Colonic mucosa (tissue), 4 donors: ENCODE measurements at places on chromosomes 12 and 14. TPM values are rescaled to one million over a fixed set of nuclear protein-coding genes. Genes with fewer than 3 reads are reported as not detected.

SERPINA5 gene
- 0.61 TPM for total RNA-seq

- H3K4me1 ChIP-seq, result no peaks in the 10 kb centered on the region
- no peak for DNase-seq
- H3K4me3 ChIP-seq, result no peak overlapping the region
- H3K36me3 ChIP-seq, result no peaks in the 10 kb centered on the region
- no peaks in the 10 kb centered on the region for H3K27me3 ChIP-seq
These were observed 98.0 kb upstream of the RTL1 start for GRCh38 chr14:101001311-101002069.

GRCh38 chr12:110705309-110705708 lies 16.4 kb upstream of the HVCN1 start:
- DNase-seq, result no peak
- no peaks in the 10 kb centered on the region for H3K27me3 ChIP-seq
- no peaks in the 10 kb centered on the region for H3K36me3 ChIP-seq
- no peaks in the 10 kb centered on the region for H3K4me1 ChIP-seq
- H3K4me3 ChIP-seq, result no peak overlapping the region

SPIC gene
- not detected for total RNA-seq

DNA sequence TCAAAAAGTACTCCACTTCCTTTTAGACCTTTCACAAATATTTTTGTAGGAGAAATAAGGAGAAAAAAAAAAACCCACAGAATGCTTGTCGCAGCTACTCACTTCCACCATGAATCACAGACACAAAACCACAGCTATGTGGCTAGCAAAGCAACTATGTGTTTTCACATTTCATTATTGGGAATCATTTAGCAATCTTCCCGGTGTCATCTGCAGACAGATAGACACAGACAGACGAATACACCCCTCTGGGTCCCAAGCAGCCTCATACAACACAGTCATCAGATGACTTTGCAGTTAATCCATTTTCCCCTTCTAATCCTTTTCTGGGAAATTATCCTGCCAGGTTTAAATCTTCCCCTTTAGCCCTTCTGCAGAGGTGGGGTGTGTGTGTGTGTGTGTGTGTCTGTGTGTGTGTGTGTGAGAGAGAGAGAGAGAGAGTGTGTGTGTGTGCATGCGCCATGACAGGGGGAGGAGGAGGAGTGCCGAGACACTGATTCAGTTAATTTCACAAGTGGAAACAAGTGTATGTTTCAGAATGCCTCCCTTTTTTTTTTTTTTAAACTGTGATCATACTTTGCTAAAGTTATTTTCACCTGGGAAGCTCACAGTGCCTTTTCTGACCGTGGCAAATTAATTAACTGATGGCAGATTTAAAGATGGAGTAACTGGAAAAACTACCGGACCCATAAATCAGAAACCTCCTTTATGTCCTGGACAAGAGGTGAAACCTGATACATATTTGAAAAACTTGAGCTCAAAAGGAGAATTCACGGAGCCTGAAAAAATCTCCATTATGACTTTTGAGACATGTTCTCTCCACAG lies 39.9 kb downstream of the LTBP2 start:
- H3K4me3 ChIP-seq, result no peak overlapping the region
- no peaks in the 10 kb centered on the region for H3K36me3 ChIP-seq

CISTR gene
- not detected for total RNA-seq

DNA sequence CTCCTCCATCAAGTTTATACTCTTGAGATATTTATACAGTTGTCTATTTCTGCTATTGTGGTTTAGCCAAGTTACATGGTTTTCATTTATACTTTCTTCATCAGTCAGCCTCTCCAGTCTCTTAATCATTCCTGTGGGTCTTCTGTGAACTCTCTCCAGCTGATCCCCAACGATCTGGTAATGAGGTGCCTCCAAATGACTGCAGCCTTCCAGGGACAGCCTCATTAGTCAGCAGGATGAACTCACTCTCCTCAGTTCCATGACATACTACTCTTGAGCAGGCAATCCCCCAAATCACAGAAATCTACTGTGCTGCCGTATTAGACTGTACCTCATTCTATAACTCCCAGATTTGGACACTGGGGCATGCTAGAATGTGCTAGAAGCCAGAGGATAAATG lies 15.3 kb downstream of the AREL1 start:
- no peaks in the 10 kb centered on the region for H3K27me3 ChIP-seq
- H3K4me1 ChIP-seq, result no peaks in the 10 kb centered on the region
- no peaks in the 10 kb centered on the region for H3K36me3 ChIP-seq
- no peak overlapping the region for H3K4me3 ChIP-seq

DNA sequence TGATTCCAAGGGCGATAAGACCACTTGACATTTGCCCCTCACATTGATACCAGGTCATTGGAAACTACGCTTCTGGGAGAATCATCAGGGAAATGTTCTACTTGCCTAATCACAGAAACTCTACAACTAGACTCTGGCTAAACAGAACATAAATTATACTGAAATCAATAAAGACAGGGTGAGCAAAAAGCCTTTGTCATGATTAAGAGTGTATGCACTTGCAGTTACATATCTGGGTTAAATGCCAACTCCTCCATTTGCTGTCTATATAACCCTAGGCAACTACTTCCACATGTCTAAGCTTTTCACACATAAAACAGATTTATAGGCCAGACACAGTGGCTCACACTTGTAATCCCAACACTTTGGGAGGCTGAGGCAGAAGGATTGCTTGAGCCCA lies 125.7 kb downstream of the PHLDA1 start:
- no peaks in the 10 kb centered on the region for H3K27me3 ChIP-seq
- no peaks in the 10 kb centered on the region for H3K4me1 ChIP-seq
- H3K4me3 ChIP-seq, result no peak overlapping the region
- H3K27ac ChIP-seq, result no peak overlapping the region
- no peak for DNase-seq
- no peaks in the 10 kb centered on the region for H3K36me3 ChIP-seq

SLC2A3 gene
- 29.0 TPM for total RNA-seq

DNA sequence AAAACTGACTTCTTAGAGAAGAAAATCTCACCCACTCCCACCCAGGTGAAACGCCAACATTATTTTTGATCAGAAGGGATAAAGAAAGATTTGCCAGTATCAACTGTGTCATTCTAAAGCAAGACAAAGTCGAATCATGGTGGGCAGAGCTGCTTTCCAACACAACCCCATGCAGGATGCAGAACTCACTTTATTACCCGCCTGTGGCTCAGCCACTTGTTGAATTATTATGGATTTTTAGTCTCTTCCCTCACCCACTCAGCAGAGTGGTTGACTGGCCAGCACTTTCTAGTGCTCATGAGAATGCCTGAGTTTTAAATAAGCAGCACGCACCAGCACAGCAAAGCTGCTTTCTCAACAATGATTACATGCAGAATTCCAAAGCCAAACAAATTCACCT lies 32.1 kb downstream of the CRACR2A start:
- no peak for DNase-seq
- H3K4me1 ChIP-seq, result peaks cover 5% of the 10 kb centered on the region
- H3K27me3 ChIP-seq, result no peaks in the 10 kb centered on the region
- no peaks in the 10 kb centered on the region for H3K36me3 ChIP-seq
- no peak overlapping the region for H3K4me3 ChIP-seq

FGF23 gene
- total RNA-seq, result not detected

TECPR2 gene
- 18.2 TPM for total RNA-seq

RTL1 gene
- total RNA-seq, result not detected

GRCh38 chr12:39467432-39467870 lies 24.5 kb upstream of the KIF21A start:
- no peak overlapping the region for H3K4me3 ChIP-seq
- no peak overlapping the region for H3K27ac ChIP-seq
- no peak for DNase-seq
- H3K36me3 ChIP-seq, result no peaks in the 10 kb centered on the region

IFNG-AS1 gene
- not detected for total RNA-seq

- H3K27me3 ChIP-seq, result no peaks in the 10 kb centered on the region
- H3K27ac ChIP-seq, result no peak overlapping the region
- H3K36me3 ChIP-seq, result peaks cover 24% of the 10 kb centered on the region
These were observed 20.1 kb downstream of the ZNF84 start for GRCh38 chr12:133057446-133057845.

TWF1 gene
- 115 TPM for total RNA-seq
